Activated CD8-positive, alpha-beta T cell treated with anti-CD3 and anti-CD28 coated beads for 36 hours (primary cell): ENCODE measurements at places on chromosomes 6 and 20.

GRCh38 chr6:112691289-112691688 lies 344.2 kb downstream of the RFPL4B start:
- DNase-seq = no peak

GRCh38 chr6:113347436-113347835 lies 509.7 kb upstream of the MARCKS start:
- DNase-seq = no peak

DNA sequence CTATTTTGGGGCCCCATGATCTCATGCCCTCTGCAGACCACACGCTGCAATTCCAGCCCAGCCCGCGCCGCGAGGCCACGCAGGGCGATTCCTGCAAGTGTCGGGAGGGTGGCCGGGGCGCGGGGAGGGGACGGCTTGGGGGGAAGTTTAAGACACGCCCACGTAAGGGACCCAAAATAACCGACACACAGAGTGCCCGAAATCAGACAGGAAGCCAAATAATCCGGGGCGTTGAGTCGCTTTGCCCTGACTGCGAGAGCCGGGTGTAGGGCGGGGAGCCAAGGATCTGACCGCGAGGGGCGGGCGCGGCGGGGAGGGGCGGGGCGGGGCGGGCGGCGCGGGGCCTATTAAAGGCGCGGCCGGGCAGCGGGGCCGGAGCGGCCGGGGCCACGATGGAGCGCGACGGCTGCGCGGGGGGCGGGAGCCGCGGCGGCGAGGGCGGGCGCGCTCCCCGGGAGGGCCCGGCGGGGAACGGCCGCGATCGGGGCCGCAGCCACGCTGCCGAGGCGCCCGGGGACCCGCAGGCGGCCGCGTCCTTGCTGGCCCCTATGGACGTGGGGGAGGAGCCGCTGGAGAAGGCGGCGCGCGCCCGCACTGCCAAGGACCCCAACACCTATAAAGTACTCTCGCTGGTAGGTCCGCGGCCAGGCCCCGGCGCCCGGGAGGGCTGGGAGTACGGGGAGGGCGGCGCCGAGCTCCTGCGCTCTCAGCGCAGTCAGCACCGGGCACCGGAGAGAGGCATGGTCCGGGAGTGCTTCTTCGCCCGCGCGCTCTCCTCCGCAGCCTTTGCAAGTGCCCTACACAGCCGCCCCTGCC lies at the start of gene ENPP1:
TSS of gene ENPP1 (plus strand) at position 377 of the 816 bp plus-strand sequence. CDS start at position 393, 16 bp downstream.
- DNase-seq = peak; percentile 52

DNA sequence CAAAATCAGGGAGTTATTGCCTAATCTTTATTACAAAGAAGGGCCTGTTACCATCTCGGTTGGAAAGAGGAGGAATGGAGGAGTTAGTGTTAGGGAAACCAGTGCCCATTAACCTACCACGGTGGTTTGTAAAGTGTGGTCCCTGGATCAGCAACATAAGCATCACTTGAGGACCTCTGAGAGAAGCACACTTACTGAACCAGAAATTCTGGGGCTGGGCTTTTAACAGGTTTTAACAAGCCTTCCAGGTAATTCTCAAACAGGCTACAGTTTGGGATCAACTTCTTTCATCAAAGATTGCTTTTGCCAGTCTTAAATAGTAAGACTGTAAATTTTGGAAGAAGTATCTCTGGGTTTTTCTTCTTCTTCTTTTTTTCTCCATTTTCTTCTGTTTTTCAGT lies 329.5 kb upstream of the JAG1 start:
- no peak for DNase-seq

GRCh38 chr20:20073801-20074371 lies 21.6 kb downstream of the CFAP61 start:
- DNase-seq = no peak

GRCh38 chr6:113375950-113376846 lies 480.9 kb upstream of the MARCKS start:
- no peak for DNase-seq

GRCh38 chr6:68876792-68877493 lies 241.9 kb downstream of the ADGRB3 start:
- no peak for DNase-seq
